ENCODE measurements at places on chromosomes 5 and 9. TPM values are rescaled to one million over a fixed set of nuclear protein-coding genes. Genes with fewer than 3 reads are reported as not detected.

Gene MOCS2
- total RNA-seq, result 37.4 TPM

Gene TLE1
- 102 TPM for total RNA-seq

Gene TMEM141
- total RNA-seq, result 26.2 TPM

DNA sequence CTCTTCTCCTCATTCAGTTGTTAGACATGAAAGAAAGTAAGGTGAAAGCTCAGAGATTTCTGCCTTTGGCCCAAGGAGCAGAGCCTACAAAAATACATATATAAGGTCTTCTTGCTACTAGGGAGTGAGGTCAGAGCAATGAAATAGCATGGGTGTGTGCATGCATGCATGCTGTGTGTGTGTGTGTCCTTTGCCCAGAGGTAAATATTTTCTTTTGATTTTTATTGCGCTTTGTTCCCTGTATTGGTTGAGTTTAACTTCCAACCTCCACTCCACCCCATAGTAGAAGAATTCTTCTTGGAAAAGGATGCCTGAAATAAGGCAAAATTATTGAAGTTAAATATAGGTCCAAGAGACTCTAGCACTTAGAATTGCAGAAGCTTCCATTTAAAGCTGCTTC, 248.0 kb upstream of the PTGER4 start:
- H3K4me3 ChIP-seq, result no peak overlapping the region
- H3K27ac ChIP-seq, result no peak overlapping the region
- peaks cover 47% of the 10 kb centered on the region for H3K4me1 ChIP-seq
- no peaks in the 10 kb centered on the region for H3K27me3 ChIP-seq
- DNase-seq, result no peak

DNA sequence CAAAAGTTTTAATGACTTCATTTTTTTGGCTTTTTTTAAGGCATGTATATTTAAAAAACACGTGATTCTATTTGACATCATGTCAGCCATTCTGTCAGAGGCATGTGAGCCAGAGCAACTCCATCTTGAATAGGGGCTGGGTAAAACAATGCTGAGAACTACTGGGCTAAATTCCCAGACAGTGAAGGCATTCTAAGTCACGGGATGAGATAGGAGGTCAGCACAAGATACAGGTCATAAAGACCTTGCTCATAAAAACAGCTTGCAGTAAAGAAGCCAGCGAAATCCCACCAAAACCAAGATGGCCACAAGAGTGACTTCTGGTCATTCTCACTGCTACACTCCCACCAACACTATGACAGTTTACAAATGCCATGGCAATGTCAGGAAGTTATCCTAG, 1000.6 kb upstream of the DMAC1 start:
- DNase-seq, result no peak
- H3K27ac ChIP-seq, result no peak overlapping the region
- no peaks in the 10 kb centered on the region for H3K27me3 ChIP-seq

GRCh38 chr9:133380734-133381133, 4.6 kb downstream of the STKLD1 start:
- H3K36me3 ChIP-seq, result no peaks in the 10 kb centered on the region
- H3K27ac ChIP-seq, result no peak overlapping the region
- no peak for DNase-seq
- no peaks in the 10 kb centered on the region for H3K27me3 ChIP-seq
- H3K4me1 ChIP-seq, result peaks cover 3% of the 10 kb centered on the region

- no peak overlapping the region for H3K4me3 ChIP-seq
- H3K36me3 ChIP-seq, result peaks cover 6% of the 10 kb centered on the region
- H3K27me3 ChIP-seq, result no peaks in the 10 kb centered on the region
- H3K4me1 ChIP-seq, result no peaks in the 10 kb centered on the region
- H3K27ac ChIP-seq, result no peak overlapping the region
Observed at GRCh38 chr5:55969956-55970355, 24.8 kb downstream of the IL6ST start.

DNA sequence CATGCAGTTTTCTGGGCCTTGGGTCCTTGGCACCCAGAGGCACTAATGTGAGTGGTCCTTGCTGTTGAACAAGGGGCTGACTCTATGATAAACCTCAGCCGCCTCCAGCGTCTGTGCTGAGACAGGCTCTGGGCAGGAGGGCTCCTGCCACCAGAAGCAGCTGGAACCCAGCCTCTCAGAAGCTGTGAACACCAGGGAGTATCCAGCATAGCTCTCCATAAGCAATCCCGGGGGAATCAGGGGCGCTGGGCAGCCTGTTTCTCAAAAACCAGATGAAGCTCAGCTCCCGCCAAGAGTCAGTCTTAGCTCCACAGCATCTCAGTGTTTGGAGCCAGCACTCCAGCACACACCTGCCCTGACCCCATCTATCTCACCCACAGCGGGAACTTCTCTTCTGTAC, 170.2 kb downstream of the HSPA4 start:
- H3K27ac ChIP-seq, result no peak overlapping the region
- DNase-seq, result no peak
- H3K27me3 ChIP-seq, result no peaks in the 10 kb centered on the region
- no peak overlapping the region for H3K4me3 ChIP-seq

DNA sequence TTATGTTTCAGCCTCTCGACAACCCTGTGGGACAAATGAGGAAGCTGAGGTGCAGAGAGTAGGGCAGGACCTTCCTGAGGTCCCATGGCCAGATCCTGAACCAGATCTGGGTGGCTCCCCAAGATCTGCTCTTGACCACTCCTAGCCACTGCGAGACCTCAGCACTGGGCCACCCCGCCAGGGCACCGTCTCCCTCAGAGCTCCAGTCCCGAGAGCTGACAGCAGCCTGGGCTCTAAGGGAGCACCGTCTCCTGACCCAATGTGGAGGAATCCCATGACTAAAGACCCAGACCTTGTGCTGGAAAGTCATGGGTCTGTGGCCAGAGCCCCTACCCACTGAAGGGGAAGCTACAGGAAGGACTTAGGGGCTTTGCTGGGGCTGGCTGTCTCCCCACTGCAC, 4.5 kb upstream of the LMX1B start:
- H3K36me3 ChIP-seq, result no peaks in the 10 kb centered on the region
- peaks cover 26% of the 10 kb centered on the region for H3K4me1 ChIP-seq
- no peak overlapping the region for H3K4me3 ChIP-seq
- no peak overlapping the region for H3K27ac ChIP-seq

GRCh38 chr5:87127426-87127825, 140.3 kb upstream of the RASA1 start:
- no peak for DNase-seq
- no peaks in the 10 kb centered on the region for H3K36me3 ChIP-seq
- H3K27me3 ChIP-seq, result no peaks in the 10 kb centered on the region
- H3K4me1 ChIP-seq, result peaks cover 26% of the 10 kb centered on the region
- H3K27ac ChIP-seq, result no peak overlapping the region

GRCh38 chr5:153080940-153081339, 409.5 kb upstream of the GRIA1 start:
- H3K27ac ChIP-seq, result no peak overlapping the region
- no peaks in the 10 kb centered on the region for H3K27me3 ChIP-seq
- H3K4me1 ChIP-seq, result no peaks in the 10 kb centered on the region
- no peak overlapping the region for H3K4me3 ChIP-seq

DNA sequence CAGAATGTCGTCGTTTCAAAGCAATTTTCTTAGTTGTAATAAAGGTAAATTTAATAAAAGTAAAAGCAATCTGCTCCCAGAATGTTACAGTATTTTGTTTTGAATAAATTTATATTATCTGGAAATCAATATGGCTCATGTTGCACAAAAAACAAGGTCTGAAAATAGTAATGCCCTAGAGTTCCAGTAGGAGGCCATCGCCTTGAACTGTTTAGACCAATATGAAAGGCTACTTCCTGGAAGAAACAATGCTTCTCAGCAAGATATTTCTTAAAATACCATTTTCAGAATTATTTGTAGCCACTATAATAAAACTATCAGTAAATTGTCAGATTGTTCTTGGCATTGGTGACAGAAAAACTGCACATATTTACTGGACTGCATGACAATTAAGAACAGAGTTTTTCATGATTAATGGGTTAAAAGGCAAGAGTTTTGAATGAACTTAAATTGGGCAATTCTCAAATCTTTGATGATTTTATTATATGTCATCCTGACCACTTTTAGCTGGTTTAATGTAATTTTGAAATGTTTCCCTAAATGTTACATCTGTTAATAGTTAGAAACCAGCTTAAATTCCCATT, 153.2 kb downstream of the COMMD10 start:
- H3K4me1 ChIP-seq, result no peaks in the 10 kb centered on the region
- no peaks in the 10 kb centered on the region for H3K27me3 ChIP-seq
- H3K36me3 ChIP-seq, result no peaks in the 10 kb centered on the region
- no peak overlapping the region for H3K27ac ChIP-seq
- no peak overlapping the region for H3K4me3 ChIP-seq
- peak; percentile 11 for DNase-seq

DNA sequence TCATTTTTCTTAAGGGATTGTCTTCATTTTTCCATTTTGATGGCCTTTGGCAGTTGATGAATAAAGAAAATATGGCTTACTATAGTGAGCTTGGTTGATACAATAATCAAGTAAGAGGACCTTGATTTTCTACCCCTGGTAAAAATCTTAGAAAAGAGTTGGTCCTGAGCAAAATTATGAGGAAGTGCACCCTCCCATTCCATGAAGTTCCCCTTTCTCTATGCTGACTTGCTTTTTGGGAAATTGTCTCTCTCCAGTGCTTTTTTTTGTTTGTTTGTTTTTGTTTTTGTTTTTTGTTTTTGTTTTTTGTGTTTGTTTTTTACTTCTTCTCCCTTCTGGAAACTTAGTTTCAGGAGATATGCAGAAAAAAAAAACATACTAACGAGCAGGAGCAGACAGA, 449.2 kb upstream of the ACTBL2 start:
- no peak overlapping the region for H3K27ac ChIP-seq
- H3K36me3 ChIP-seq, result no peaks in the 10 kb centered on the region
- no peak overlapping the region for H3K4me3 ChIP-seq
- H3K27me3 ChIP-seq, result no peaks in the 10 kb centered on the region
- no peak for DNase-seq
- no peaks in the 10 kb centered on the region for H3K4me1 ChIP-seq

- H3K36me3 ChIP-seq, result no peaks in the 10 kb centered on the region
- no peaks in the 10 kb centered on the region for H3K27me3 ChIP-seq
- no peak for DNase-seq
Observed at GRCh38 chr5:10332301-10332700, 21.2 kb upstream of the MARCHF6 start.

Data from SJCRH30 (cell line).